Psoas muscle (tissue), 8 donors: ENCODE measurements at places on chromosomes 1 and 21. TPM values are rescaled to one million over a fixed set of nuclear protein-coding genes. Genes with fewer than 3 reads are reported as not detected.

- no peak for DNase-seq
These were observed 1153.9 kb upstream of the NCAM2 start for GRCh38 chr21:19844334-19844733.

DNA sequence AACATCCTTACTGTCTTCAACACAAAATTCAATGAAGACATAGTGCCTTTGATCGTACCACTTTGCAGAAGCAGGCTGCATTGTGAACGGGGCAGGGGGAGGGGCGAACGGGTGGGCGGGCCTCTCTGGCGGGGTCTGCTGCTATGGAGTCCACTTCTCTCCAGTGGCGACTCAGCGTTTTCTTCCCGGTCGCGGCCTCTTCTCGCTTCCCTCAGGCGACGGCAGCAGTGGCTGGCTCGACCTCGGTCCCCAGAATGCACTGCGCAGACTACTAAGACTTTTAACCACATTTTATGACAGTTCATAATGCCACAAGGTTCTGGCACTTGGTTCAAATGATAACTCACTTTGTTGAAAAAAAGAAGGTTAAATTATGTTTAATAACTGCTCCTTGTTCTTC, 21.2 kb downstream of the GBP2 start:
- no peak for DNase-seq

DNA sequence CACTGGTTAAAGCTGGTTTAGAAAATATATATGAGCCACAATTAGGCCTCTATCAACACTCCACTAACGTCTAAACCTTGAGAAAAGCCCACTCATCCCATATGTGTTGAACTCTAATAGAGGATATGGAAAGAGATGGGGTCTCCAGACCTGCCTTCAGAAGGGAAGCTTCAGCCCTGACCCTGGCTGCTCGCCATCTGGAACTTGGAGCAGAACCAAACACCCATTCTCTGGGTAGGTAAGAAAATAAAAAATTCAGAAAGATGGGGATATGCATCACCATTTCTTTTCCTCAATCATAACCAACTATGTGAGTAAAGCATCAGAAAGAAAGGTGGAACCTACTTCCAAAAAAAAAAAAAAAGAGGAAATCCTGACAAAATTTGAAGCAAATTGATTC, 666.2 kb downstream of the PTPRC start:
- DNase-seq, result no peak

DNA sequence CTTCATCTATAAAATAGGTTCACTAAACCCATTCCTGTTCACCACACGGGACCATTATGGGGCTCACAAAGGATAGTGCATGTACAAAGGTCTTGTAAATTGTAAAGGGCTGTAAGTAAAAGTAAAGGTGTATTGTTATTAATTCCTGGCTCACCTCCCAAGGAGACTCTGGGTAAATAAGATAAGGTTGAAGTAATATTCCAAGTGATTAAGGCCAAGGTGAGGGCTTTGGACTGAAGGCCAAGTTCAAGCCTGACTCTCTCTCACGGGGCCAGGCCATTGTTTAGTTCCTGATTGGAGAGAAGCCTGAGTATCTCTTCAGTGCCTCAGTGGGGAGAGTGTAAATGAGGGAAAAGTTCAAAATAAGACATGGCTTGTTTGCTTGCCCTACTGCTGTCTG, 19.5 kb upstream of the ZFYVE9 start:
- DNase-seq, result no peak

- no peak for DNase-seq
These were observed 53.9 kb upstream of the HSD17B7 start for GRCh38 chr1:162736633-162737067.

- DNase-seq, result no peak
These were observed 565.2 kb downstream of the PTPRU start for GRCh38 chr1:29801561-29801973.

GRCh38 chr21:18249672-18250071, 5.0 kb downstream of the CHODL start:
- DNase-seq, result no peak

DNA sequence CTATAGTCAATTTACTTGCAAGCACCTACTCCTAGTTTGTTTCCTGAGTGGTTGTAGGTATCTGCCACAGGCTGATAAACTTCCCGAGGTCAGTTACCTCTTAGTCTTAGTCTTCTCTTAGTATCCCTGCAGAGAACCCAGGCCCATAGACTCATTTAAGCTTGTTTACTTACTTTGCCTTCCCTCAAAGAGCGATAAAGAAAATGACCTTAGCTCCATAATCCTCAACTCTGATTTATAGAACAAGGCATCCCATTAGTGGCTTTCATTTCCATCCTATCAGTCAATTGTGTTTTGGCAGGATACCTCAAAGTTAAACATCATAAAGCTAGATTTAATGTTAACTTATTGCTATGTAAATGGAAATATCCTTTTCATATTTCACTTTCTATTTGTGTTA, 119.7 kb downstream of the UCHL5 start:
- DNase-seq, result no peak

- DNase-seq, result no peak
These were observed 202.7 kb downstream of the RHOU start for GRCh38 chr1:228937851-228938536.

GRCh38 chr1:63917571-63918417, 144.0 kb downstream of the ROR1 start:
- DNase-seq, result no peak

DNA sequence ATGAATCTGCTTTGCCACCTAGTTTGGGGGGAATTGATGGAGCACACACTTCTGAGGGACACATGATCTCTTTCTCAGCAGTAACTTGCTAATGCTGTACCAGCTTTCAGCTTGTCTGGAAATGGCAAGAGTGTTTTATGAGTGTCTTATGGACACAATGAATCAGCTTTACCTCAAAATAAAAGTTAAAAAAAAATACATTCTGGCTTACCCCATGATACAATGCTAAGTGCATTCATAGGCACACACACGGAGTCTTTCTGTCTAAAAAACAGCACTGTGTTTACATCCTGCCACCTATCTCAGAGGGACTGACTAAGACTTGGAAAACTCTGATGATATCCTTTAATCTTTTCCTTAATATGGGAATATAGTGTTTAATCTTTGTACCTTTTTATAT, 455.5 kb upstream of the ADAMTS5 start:
- DNase-seq, result no peak

DNA sequence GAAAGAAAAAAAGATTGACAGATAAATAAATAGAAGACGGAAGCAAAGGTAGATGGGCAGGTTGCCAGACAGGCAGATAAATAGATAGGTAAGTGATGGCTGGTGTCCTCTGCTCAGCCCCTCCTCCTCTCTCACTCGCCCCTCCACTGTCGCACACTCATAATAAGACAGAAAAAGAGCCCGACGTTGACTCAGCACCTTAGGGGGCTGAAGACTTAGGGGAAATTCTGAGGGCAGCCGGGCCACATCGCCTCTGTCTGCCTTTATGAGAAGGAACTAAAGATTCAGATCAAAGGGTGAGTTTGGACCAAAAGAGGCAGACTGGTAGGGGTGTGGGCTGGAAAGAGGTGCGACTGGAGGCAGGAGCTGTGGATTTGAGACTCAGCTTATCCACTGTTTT, 158.1 kb upstream of the IGSF21 start:
- no peak for DNase-seq

DNA sequence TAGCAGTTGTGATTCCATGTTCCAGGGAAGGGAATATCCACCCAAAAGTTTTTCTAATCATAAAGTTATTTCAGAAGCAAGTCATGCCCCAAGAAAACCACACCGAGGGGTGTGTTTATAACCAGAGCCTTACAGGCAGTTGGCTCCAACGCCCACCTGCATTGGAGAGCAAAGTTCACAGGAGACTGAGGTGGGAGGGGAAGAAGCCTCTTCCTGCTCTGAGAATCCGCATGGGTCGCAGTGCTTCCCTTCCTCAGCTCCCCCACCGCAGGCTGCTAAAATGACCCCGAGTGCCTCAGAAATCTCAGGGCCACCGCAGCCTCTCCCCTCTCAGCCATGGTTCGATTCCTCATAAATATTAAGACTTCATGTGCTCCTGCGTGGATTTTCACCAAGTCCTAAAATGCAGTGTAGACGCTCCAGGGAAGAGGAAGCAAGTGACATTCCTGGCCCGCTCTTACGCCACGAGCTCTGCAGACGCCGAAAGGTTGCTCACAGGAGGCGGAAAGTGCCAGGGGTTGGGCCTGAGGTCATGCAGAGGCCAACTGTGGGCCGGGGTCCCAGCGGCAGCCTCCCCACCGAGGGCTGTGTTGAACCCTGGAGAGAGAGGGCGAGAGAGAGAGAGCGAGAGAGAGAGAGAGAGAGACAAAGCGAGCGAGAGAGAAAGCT, 13.4 kb upstream of the SPSB1 start:
- no peak for DNase-seq

- no peak for DNase-seq
These were observed 47.4 kb upstream of the TSHB start for GRCh38 chr1:114982251-114982650.

MR1 gene
- total RNA-seq, result 3.0 TPM

MYOC gene
- 12.6 TPM for total RNA-seq

ATP6V1G3 gene
- total RNA-seq, result not detected

FAM131C gene
- total RNA-seq, result not detected

AADACL4 gene
- not detected for total RNA-seq
